ENCODE measurements at places on chromosomes 12 and 14.
A peak's percentile ranks its signal among the peaks of the same experiment; 100 is the strongest.

- no peak for DNase-seq
These were observed 6.1 kb downstream of the PELI2 start for GRCh38 chr14:56124327-56124726.

DNA sequence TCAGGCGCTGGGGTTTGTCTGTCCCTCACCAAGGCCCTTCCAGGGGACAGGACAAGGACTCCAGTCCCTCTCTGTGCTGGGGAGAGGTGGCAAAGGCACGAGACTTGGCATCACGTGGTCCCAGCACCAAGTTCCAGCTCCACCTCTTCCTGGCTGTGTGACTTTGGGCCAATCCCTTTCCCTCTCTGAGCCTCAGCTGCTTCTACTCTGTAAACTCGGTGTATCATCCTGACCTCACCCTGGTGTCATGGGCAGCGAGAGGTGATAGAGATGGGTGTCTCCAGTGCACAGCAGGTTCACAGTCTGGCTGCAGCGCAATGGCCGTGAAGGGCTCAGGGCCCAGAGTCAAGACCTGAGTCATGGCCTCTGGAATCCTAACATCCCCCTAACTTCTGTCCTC lies 54.0 kb downstream of the MVK start:
- no peak for DNase-seq

GRCh38 chr12:20187456-20187855 lies 180.9 kb upstream of the PDE3A start:
- DNase-seq: no peak

DNA sequence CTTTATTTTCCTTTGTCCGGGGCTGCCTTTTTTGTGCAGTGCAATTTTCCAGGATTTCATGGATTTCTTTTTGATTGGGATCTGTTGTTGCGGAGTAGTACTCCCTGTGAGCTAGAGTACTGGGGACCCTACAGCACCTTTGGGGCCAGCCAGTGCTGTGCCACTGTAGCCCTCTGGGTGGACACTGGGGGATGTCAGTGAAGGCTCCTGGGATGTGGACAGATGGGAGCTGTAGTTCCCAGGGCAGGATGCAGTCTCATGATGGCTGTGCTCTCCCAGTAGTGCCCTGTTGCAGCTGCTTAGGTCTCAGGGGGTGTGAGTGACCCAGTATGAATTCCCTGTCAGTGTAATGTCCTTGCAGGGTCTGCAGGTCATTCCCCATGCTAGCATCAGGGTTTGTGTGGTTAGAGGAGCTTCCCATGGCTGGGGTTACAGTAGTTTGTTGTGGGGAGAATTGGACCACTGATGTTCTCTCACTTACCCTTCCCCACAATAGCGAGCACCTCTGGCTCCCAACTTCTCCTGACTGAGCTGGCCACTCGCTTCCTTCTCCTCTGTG lies 72.2 kb downstream of the BRMS1L start:
- DNase-seq: no peak

DNA sequence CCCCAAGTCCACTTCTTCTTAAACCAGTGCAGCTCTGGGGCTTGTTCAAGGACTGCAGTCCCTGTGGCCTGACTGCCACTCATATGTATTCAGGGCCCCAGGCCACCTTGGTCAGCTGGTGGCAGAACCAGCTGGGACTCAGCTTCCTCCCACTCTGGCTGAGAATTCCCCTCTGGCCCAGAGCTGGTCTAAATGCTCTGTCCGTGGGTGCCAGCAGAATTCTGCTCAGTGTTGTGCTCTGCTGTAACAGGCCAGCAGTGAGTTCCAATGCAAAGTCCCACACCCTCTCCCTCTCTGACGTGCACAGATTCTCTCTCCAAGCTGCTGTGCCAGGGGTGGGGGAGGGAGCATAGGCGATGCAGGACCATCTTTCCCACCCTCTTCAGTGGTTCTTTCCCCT lies 210.4 kb upstream of the RGS6 start:
- DNase-seq: no peak

DNA sequence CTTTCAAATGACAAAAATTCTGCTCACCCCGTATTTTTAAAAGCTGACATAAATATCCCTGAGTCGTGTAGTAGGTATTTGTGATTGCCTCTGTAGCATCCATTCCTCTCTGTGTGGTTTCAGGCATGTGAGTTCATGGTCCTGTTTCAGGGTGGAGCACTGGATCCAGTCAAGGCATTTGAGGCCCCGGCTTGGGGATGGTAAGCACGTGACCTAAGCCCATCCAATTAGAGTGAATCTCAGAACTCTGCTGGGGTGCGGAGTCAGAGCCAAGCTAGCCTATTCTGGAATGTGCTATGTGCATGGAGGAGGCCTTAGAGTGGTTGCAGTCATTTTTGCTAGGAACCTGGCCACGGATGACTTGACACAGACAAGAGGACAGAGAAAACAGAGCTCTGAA lies 4.3 kb upstream of the CSRP2 start:
- no peak for DNase-seq

- DNase-seq: no peak
These were observed 16.3 kb upstream of the NAV3 start for GRCh38 chr12:77814386-77814785.

GRCh38 chr12:53935383-53936341 lies 3.0 kb upstream of the HOXC13 start:
- DNase-seq: no peak

- no peak for DNase-seq
These were observed 89.6 kb downstream of the C12orf75 start for GRCh38 chr12:105420046-105420445.

DNA sequence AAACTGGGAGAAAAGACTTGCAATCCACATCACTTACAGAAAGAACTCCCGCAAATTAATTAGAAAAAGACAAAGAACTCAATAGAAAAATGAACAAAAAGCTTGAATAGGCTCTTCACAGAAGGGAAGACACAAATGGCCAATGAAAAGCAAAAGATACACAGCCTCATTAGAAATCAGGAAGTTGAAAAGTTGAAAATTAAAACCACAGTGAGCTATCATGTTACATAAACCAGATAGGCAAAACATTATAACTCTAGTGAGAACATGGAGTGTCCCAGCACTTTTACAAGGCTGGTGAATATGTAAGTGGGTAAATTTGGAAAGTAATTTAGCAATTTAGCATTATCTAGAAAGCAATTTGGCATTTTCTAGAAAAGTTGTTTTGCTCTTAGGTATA lies 158.4 kb upstream of the RASSF8 start:
- no peak for DNase-seq

- DNase-seq: peak; percentile 36
These were observed at the start of gene CNIH1 for GRCh38 chr14:54440873-54441868. TSS of gene CNIH1 (minus strand) at chr14:54441374. CDS start at chr14:54441327, 47 bp downstream.

DNA sequence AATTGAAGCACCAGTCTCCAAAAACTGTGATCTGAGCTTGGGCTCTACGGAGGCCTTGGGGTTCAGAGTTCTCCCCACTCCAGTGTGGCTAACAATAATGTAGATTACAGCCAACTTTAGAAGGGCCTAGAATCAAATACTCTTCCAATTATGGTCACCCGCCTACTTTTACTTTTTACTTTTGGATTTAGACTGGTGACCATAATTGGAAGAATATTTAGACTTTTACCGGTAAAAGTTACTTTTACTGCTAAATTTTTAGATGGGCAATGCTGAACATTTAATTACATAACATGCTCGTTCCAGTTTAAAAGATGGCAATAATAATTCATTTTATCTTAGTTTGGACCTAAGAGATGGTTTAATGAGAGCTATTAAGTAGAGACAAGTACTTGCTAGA lies 39.2 kb downstream of the PPTC7 start:
- no peak for DNase-seq

- no peak for DNase-seq
These were observed 656 bp downstream of the RAB21 start for GRCh38 chr12:71755146-71755892.

GRCh38 chr12:94372461-94372860 lies 87.2 kb downstream of the CEP83 start:
- DNase-seq: no peak

DNA sequence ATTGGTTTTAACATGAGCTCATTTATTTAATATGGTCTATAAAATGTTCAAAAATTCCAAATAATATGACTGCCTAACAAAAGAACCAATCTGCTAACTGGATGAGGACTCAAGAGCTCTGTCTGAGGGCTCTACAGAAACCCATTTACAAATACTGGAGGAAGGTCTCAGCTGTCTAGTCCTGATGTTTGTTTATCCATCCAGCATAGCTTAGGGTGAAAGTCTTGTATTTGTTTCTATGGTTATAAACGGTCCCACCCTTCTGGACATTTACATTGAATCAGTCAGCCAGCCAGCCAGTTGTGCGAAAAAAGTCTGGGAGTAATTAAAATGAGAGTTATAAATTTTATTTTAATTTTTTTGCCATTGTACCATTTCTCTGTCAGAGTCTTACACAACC lies 220.7 kb downstream of the BMP4 start:
- DNase-seq: no peak

- DNase-seq: no peak
These were observed 30.2 kb upstream of the CIPC start for GRCh38 chr14:77067632-77068516.

- no peak for DNase-seq
These were observed 58.6 kb downstream of the PDE3A start for GRCh38 chr12:20426957-20427356.

DNA sequence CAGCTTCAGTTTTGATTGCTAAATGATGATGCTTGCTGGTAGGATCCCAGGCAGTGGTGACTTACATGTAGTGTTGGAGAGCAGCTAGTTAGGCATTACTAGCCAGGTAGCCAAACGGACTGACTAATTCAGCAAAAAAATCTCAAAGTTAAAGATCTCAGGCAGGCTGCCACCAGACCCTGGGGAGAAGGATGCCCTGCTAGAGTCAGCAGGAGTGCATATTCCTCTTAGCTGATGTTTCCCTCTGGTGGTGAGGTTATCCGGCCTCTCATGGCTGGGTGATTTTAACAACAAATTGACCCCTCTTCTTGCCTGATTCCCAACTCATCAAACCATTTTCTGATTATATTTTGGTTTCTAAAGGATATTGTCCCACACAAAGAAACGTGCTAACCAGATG lies 2.8 kb downstream of the EFS start:
- no peak for DNase-seq

DNA sequence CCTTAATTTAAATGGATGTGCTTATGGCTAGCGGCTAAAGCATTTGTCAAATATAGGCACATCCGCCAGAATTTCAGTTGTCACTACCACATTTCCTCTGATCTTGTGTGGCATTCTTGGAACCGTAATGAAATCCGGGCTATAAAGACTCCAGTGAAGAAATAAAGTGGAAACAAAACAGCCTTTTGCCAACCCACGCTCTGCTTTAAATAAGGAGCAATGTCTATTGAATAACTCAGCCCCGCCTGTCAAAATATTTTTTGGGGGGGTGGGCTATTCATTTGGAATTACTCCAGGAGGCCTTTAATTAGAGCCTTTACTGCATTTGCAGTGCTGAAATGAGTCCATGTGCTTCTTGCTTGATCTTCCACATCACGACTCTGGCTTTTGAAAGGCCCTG lies 179.6 kb upstream of the RPH3A start:
- no peak for DNase-seq

- no peak for DNase-seq
These were observed 1.0 kb downstream of the IGFBP6 start for GRCh38 chr12:53098354-53098981.

- no peak for DNase-seq
These were observed 135.6 kb upstream of the PTPRB start for GRCh38 chr12:70772836-70773235.

DNA sequence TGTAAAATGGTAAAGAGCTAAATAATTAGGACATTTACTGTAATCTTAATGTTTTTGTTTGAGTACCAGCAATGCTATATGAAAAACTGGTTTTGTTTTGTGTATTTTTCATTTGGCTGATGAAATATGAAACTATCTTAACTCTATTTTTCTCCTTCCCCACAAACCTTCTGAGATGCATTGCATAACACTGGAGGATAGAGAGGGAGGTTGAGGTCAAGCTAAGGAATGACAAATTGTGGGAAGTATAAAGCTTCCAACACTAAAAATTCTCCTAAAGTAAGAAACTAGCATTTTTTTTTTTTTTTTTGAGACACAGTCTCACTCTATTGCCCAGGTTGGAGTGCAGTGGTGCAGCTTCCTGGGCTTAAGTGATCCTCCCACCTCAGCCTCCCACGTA lies 31.5 kb upstream of the SRP54 start:
- DNase-seq: no peak

DNA sequence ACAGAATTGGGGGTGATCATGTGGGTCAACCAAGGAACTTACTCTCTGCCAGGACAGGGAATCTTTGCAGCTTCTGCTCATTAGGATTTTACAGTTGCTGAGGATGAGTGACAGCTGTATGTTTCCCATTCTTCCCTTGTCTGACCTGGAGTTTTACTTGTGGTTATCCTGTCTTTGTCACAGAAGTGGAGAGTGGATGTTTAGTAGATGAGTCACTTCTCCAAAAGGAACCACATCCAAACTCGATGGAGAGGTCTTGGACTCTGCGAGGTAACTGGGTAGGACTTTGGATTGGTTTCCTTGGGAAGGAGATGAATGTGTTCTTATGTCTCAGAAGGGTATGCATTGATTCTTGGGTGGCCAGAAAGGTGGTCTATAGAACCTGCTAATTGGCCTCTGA lies 53.8 kb upstream of the USP44 start:
- DNase-seq: no peak

GRCh38 chr14:99649219-99649618 lies 4.3 kb downstream of the HHIPL1 start:
- DNase-seq: no peak

GRCh38 chr14:105307052-105307727 lies 6.4 kb upstream of the BRF1 start:
- no peak for DNase-seq

- DNase-seq: no peak
These were observed at the start of gene LRCOL1 for GRCh38 chr12:132610051-132610759. TSS of gene LRCOL1 (minus strand) at chr12:132610582. CDS start at chr12:132606251, 4,331 bp downstream.

GRCh38 chr12:21221072-21221471 lies 90.1 kb downstream of the SLCO1B1 start:
- no peak for DNase-seq

- peak; percentile 21 for DNase-seq
These were observed 137.8 kb downstream of the GPHN start for GRCh38 chr14:66645716-66646115.

DNA sequence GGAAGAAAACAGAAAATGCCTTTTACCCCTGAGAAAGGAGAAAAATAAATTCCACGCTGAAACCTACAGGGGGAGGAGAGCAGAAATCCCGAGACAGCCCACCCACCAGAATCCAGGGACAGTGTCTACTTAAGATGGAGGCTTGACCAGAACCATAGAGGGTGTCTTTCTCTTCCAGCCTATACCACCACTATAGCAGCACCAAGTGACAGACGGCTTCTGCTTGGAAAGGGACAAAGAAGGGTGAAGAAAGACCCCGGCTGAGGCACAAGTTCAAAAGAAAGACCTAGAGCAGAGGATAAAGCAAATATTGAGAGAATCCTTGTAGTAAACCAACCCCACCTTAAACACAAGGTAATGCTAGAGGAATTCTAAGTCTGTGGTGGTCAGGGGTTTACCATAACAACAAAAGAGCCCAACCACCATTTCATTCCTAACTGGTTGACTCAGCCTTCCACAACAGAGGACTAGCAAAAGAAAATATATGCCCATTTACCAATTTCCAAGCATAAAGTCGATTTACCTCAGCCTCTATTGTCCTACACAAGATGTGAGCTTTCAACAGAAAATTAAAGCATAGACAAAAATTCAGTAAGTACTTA lies 105.3 kb upstream of the FOXG1 start:
- peak; percentile 28 for DNase-seq

- DNase-seq: no peak
These were observed 208.0 kb upstream of the DIO2 start for GRCh38 chr14:80419345-80419744.
